ENCODE measurements at places on chromosomes 5 and 9.
A peak's percentile ranks its signal among the peaks of the same experiment; 100 is the strongest.

DNA sequence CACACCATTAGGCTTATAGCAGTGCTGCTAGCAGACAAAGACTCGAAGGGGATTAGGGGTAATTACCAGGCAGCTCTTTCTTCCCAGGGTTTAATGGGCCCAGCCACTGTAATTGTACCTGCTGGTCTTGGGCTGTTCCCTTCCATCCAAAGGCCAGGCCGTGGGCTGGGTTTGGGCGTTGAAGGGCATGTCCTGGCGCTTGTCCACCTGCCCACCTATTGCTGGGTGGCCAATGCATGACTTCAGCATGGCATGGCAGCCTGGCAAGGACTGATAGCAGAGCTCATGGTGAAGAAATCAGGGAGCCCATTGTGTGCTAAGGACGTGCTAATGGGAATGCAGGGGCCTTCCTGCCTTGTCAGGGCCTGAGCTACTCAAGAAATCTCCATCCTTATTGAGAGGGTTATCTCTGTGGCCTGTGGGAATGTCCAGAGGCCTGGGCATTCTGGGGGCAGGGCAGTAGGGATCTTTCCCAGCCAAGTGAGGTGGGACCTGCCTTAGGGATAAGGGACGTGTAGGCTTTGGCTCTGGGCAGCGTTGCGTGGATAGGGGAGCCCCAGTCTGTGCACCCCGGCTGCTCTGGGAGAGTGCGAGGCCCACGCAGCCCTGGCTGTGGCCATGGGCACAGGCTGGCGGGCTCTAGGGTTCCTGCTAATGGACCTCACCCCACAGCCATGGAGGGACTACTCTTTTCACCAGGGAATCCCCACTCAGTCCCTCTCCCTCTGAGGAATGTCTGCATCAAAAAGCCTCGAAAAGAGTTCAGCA lies 116.1 kb upstream of the PITX1 start:
- DNase-seq, result no peak

- no peak for DNase-seq
Measured at GRCh38 chr9:129407905-129408452, 212.9 kb downstream of the C9orf50 start.

- DNase-seq, result no peak
Measured at GRCh38 chr9:85534340-85534739, 207.4 kb downstream of the AGTPBP1 start.

GRCh38 chr5:172095368-172096206 lies 89.1 kb upstream of the FBXW11 start:
- no peak for DNase-seq

- DNase-seq, result no peak
Measured at GRCh38 chr9:97807681-97808080, 45.3 kb upstream of the FOXE1 start.

DNA sequence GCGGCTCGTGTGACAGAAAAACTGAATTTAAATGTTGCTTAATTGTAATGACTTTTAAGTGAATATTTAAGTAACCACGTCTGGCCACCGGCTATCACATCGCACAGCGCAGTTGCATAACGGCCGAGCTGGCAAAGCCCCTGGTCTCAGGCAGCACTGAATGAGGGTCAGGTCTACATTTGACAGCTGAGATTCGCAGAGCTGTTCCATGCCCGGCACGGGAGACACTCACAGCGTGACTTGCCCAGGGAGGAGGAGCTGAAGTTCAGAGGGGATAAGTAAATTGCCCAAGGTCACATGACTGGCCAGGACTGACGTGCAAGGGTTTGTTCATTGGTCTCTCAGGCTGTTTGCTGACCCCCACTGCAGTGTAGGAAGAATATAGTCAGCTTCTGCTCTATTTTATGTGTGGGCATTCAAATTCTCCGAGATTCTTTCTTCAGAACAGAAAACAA lies 17.4 kb upstream of the COL5A1 start:
- no peak for DNase-seq

DNA sequence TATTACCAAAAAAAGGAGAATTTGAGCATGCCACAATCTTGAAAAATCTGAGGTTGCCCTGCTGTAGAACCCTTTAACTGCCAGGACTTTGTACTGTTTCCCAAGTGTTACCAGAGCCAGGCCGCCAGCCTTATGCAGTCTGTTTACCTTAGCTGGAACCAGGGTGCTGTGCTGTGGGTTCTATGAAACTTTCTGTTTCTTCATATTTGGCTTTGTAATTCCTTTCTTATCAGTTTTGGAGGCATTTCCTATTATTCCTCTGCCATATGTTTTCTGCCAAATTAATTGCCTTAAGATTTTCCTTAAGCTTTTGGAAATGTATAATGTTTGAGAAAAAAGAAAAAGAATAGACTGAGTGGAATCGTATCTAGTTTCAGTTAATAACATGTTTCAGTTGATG lies 2.1 kb downstream of the S1PR3 start:
- DNase-seq, result no peak

DNA sequence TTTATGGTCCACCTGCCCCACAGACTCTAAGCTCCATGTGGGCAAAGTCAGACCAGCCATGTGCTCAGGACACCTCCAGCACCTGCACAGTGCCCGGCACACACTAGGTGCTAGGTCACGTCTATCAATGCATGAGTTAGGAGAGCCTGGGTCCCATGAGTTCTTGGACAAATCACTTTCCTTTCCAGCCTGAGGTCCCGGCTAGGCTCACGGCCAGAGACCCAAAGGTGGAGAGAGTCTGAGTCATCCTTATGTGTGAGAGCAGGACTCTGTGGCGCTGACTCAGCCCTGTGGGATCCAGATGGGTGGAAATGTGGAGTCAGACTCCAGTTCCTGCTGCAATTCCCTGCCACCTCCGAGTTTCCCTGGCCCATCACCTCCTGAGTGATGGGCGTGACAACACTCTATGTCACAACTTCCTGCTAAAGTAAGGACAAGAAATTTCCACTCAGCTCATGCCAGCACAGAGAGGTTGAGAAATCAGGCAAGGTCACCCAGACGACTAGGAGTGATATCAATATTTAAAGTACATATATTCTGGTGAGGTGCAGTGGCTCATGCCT lies 2.5 kb upstream of the ST6GALNAC4 start:
- no peak for DNase-seq

- DNase-seq, result no peak
Measured at GRCh38 chr5:151219138-151219537, 4.8 kb downstream of the CCDC69 start.

GRCh38 chr5:68167195-68167651 lies 48.3 kb upstream of the PIK3R1 start:
- DNase-seq, result no peak

DNA sequence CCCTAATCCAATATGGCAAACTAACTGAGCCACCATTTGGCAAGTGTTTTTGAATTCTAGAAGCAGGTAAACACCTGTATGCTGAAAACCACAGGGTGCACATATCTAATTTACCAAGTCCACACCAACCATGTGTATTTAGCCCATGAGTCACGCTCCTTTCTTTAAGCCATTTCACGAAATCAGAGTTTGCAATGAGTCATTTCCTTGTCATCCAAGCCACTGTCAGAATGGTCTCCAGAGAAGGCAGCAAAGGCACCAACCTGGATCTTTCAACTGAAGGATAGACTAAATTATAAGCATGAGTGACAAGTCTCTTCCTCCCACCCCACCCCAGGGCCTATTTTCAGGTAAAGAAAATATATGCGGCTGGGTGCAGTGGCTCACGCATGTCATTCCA lies 110.0 kb downstream of the PAX5 start:
- DNase-seq, result peak; percentile 27

GRCh38 chr5:885529-885928 lies 7.1 kb downstream of the BRD9 start:
- no peak for DNase-seq

- no peak for DNase-seq
Measured at GRCh38 chr9:27368316-27368985, 71.5 kb upstream of the EQTN start.

GRCh38 chr9:134329886-134330285 lies 3.6 kb downstream of the RXRA start:
- DNase-seq, result no peak

DNA sequence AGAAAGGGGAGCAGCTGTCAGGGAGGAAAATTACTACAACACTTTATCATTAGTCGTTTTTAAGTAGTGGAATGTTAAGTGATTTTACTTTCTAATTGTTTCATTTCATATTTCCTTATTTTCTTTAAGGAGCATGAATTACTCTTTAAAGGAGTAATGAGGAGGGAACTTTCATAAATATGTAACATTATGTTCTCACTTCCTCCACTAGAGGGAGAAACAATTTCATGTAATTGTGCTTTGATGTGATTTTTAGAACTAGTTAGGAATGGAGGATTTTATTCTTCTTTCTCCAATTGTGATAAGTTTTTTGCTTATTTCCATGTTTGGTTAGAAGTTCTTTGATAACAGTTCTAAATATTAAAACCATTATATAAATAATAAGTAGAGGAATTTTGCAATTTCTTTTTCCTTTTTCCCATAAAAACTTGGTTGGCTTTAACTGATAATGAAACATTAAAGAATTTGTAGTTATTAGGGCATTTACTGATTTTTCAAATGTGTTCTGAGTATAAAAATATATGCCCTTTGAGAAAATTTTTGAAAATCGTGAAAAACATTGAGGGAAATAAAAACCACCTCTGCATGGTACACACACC lies 25.6 kb downstream of the CEP78 start:
- peak; percentile 30 for DNase-seq

DNA sequence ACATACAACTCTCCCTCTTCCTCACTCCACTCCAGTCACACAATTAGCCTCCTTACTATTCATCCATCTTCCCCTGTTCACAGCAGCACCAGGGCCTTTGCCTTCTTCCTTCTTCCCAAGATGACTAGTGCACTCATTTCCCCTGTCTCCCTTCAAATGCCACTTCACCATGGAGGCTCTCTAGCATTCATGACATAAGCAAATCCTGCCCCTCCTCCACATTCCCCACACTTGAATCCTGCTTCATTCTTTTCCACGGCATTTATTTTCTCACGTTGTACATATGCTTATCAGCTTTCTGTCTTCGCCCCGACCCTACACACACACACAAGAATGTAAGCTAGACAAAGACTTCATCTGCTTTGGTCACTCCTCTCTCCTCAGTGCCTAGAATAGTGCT lies 133.3 kb downstream of the CDK5RAP2 start:
- no peak for DNase-seq

DNA sequence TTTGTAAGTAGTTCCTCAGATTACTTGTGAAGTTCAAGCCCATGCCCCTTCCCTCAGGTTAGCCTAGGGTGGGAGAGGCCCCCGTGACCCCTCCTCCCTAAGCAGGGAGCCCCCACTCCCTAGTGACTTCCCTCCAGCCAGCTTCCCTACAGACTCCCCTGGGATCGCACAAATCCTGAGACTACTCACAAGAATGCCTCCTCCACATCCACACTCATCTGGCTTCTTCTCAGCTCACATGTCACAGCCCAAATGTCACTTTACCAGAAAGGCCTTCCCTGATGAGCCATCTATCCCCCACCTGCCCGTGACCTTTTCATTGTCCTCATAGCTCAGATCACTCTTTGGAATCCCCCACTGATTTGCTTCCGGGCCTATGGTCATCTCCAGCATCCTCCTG lies 96.7 kb upstream of the ARAP3 start:
- no peak for DNase-seq

DNA sequence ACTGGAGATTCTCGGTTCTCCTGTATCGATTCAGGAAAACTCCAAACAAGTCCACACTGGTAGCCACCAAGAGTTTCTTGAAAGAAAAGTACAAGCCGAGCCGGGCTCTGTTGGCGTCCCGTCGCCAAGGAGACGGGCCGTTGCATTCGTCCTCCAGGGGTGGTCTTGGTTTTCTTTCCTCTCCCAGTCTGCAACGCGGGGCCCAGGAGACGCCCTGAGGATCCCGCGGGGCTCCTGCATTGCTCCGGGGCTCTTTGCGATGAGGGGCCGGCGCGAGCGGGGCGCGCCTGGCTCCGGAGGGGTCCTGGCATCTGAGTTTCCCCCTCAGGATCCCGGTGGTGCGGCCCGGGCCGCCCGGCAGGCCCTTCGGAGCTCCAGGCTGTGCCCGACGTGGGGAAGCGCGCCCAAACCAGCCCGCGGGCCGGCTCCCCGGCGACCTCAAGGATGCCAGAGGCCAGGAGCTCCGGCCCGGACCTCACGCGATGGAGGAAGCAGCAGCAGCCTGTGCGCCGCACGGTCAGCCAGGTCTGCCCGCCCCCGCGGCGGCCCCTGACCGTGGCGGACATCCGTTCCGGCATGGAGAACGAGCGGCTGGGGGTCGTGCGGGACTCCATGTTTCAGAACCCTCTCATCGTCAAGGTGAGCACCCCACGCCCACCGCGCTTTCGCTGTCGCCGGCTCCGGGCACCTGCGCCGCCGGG lies at the start of gene CFAP77:
CFAP77 (plus strand) TSS at position 384 of the 701 bp plus-strand sequence; CDS start at position 445, 61 bp downstream.
- peak; percentile 53 for DNase-seq

- DNase-seq, result no peak
Measured at GRCh38 chr5:134510970-134511795, 14.3 kb upstream of the JADE2 start.

DNA sequence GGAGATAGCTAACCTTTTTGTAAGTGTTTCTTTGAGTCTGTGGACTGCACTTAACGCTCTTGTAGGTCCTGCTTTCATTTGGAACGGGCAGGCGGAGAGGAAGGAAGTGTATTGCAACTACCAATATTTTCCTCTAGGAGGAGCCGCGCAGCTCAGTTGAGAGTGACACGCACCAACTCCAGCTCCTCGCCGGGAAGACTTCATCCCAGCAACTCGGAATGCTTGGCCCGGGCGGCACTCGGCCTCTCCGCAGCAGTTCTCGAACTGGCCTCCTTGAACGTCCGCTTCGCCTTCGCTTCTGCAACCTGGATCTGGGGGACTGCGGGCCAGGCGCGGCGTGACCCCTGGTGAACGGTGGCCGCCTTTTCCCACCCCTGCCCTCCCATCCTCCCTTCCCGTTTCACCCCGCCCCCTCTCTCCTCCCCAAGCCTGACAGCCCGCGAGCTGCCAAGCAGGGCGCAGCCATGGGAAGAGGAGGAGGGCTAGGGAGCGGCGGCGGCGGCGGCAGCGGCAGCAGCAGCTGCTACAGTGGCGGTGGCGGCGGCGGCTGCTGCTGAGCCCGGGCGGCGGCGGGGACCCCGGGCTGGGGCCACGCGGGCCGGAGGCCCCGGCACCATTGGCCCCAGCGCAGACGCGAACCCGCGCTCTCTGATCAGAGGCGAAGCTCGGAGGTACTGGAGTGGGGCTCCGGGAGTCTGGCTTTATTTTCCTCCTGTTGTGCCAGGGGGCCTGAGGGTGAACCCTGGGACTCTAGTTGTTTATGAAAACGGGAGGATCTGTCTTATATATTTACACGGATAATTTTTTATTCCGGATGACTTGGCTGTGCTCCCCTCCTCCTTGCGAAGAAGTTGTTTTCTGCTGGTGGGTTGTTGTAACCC lies at the start of gene GHR:
GHR (plus strand) TSS at position 155 of the 881 bp plus-strand sequence. CDS start 142,436 bp downstream, outside the sequence.
- peak; percentile 14 for DNase-seq

Measured in MM.1S (cell line).